ENCODE measurements at places on chromosomes 11 and 22. TPM values are rescaled to one million over a fixed set of nuclear protein-coding genes. Genes with fewer than 3 reads are reported as not detected.

Gene KCNK7
- total RNA-seq, result not detected

Gene C11orf91
- not detected for total RNA-seq

Gene TENM4
- 18.3 TPM for total RNA-seq

Gene CHCHD10
- total RNA-seq, result 3.7 TPM

Gene BRSK2
- total RNA-seq, result 1.0 TPM

Gene INS
- not detected for total RNA-seq

Gene OPCML
- total RNA-seq, result under 0.01 TPM

Gene DNAJC24
- total RNA-seq, result 11.5 TPM

Gene TRPM5
- under 0.01 TPM for total RNA-seq

Gene TMEM121B
- total RNA-seq, result 2.6 TPM

Gene CYB5R2
- 2.6 TPM for total RNA-seq

Gene NRGN
- not detected for total RNA-seq

Gene LAYN
- total RNA-seq, result 11.0 TPM

Gene UCP3
- total RNA-seq, result 1.6 TPM

Gene CECR2
- total RNA-seq, result 8.9 TPM

Gene ZNF202
- total RNA-seq, result 9.4 TPM

Gene POTEH
- total RNA-seq, result not detected

Gene OR5M8
- total RNA-seq, result not detected

Gene PLAAT5
- total RNA-seq, result 3.7 TPM

Gene TCN1
- 1.6 TPM for total RNA-seq

Gene CD248
- total RNA-seq, result 19.3 TPM

Gene ARHGAP8
- total RNA-seq, result 0.52 TPM

Gene SLCO2B1
- total RNA-seq, result 9.4 TPM

Gene CCND1
- total RNA-seq, result 44.9 TPM

Gene TPBGL
- total RNA-seq, result not detected

Gene MPZL2
- total RNA-seq, result 1.0 TPM

Gene PTGDR2
- 0.52 TPM for total RNA-seq

Gene XBP1
- 126 TPM for total RNA-seq

Gene HMOX1
- total RNA-seq, result 14.6 TPM

Gene POLR3H
- 12.0 TPM for total RNA-seq

Gene GDPD4
- total RNA-seq, result not detected

Gene KDM4E
- total RNA-seq, result not detected

Gene BCO2
- 9.4 TPM for total RNA-seq

Gene TRIM77
- total RNA-seq, result not detected

Gene GGTLC2
- total RNA-seq, result not detected

Gene NPTXR
- total RNA-seq, result 1.6 TPM

Gene VSIG2
- not detected for total RNA-seq

Gene TRIM48
- total RNA-seq, result not detected

Gene SLC7A4
- total RNA-seq, result 1.6 TPM

Gene MS4A1
- total RNA-seq, result 1.6 TPM

Gene TREH
- total RNA-seq, result 0.52 TPM

Gene CBLIF
- not detected for total RNA-seq

Gene LRRC32
- 6.3 TPM for total RNA-seq

Gene GRM5
- total RNA-seq, result not detected

Gene MUS81
- total RNA-seq, result 34.4 TPM

Gene C22orf31
- total RNA-seq, result 1.6 TPM

Gene CCDC89
- total RNA-seq, result 1.0 TPM

Gene POU2AF2
- total RNA-seq, result not detected

Gene FADS1
- total RNA-seq, result 16.2 TPM

Gene CD59
- 64.7 TPM for total RNA-seq

Gene OR10G6
- total RNA-seq, result not detected

Gene PRODH
- total RNA-seq, result 3.7 TPM

Gene TLCD5
- total RNA-seq, result 5.2 TPM

Gene DKK3
- 56.4 TPM for total RNA-seq

Gene OR10W1
- not detected for total RNA-seq

Gene CAPN5
- total RNA-seq, result 5.2 TPM

Gene FBLN1
- 105 TPM for total RNA-seq

Data from skeletal muscle tissue (tissue), 5 donors.